Inflammatory macrophage (primary cell): ENCODE measurements at places on chromosomes 16 and 17.

DNA sequence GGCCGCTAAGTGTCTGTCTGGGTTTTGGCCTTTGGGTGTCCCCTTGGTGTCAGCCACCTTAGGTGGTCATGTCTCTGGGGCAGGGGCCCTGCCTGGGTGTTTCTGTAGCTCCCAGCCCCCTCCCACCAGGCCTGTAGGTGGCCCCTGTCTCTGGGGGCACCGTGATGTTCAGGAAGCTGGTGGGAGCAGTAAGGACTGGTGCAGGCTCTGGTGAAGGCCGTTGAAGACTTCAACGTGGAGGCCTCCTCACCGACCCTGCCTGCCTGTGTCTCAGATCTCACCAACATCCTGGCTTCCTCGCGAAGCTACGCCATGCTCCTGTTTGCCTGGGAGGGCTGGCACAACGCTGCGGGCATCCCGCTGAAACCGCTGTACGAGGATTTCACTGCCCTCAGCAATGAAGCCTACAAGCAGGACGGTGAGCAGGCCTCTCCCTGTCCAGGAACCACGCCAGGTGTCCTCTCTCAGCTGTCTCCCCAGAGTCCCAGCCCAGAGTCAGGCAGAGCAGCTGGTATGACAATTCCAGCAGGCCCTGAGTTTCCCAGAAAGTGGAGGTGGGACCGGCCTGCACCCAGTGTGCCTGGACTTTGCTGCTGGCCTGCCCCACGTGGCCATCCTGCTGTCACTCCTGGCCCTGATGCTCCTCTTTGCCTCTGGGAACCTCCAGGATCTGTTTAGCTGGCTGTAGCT lies 2.8 kb downstream of the ACE start:
- no peak for DNase-seq

DNA sequence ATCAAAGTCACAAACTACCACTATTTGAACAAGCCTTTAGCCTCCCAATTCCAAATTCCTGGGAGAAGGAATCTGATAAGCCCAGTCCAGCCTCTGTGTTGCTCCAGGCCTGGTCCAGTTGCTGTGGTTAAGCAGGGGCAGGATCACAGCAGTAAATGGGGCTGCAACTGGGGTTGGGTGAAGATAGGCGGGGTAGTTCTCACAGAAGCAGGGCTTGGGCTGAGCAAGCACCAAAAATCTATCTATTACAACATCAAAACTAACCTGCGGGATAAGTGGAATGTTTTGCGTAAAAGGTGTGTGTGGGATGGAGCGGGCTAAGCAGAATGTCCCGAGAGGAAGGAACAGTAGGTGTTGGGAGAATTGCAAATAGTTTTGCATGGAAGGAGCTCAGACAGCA lies 23.0 kb upstream of the RNF135 start:
- no peak for DNase-seq

- DNase-seq, result peak; percentile 5
Observed at GRCh38 chr17:78783711-78784324, 1.7 kb upstream of the CYTH1 start.

GRCh38 chr17:29115961-29116803 lies 64.0 kb downstream of the MYO18A start:
- peak; percentile 42 for DNase-seq
